ENCODE measurements at places on chromosomes 12 and 14. TPM values are rescaled to one million over a fixed set of nuclear protein-coding genes. Genes with fewer than 3 reads are reported as not detected.

TMEM229B gene
- polyA plus RNA-seq, result 34.4 TPM

PLEKHA5 gene
- 8.6 TPM for polyA plus RNA-seq

PROX2 gene
- polyA plus RNA-seq, result not detected

NFATC4 gene
- polyA plus RNA-seq, result not detected

VWF gene
- not detected for polyA plus RNA-seq

DNA sequence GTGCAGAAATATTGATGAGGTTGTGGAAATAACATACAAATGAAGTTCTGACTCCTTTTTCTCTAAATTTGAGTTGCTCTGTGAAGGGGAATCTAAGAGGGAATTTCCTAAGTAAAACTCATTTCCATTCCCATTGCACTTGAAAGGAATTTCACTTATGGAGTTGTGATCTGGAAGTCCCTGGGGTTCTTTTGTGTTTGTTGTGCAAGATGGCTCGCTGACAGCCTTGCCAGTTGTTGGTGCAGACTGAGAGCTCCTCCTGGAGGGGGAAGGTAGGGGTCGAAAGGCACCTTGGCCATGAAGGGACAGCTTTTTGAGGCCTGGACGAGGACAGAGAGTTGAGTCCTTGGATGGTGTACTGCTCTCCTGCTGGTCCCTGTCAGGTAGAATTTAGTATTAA, 72.0 kb downstream of the C12orf56 start:
- DNase-seq, result no peak

- no peak for DNase-seq
Measured at GRCh38 chr14:101364503-101365328, 196.6 kb upstream of the DIO3 start.

- DNase-seq, result no peak
Measured at GRCh38 chr12:18580706-18581105, 157.1 kb downstream of the PLCZ1 start.

- no peak for DNase-seq
Measured at GRCh38 chr12:78711954-78712353, 152.6 kb upstream of the SYT1 start.

- no peak for DNase-seq
Measured at GRCh38 chr12:53990311-53991076, 5.5 kb downstream of the HOXC10 start.

DNA sequence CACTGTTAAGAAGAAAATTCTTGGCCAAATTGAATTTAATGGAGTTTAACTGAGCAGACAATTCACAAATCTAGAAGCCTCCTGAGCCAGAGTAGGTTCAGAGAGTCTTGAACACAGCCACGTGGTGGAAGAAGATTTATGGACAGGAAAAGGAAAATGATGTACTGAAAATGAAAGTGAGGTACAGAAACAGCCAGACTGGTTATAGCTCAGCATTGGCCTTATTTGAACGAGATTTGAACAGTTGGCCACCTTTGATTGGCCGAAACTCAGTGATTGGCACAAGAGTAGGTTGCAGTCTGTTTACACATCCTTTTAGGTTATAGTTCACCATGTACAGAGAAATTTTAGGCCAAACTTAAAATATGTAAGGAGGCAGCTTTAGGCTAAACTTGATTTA, 9.9 kb downstream of the OAS2 start:
- no peak for DNase-seq

DNA sequence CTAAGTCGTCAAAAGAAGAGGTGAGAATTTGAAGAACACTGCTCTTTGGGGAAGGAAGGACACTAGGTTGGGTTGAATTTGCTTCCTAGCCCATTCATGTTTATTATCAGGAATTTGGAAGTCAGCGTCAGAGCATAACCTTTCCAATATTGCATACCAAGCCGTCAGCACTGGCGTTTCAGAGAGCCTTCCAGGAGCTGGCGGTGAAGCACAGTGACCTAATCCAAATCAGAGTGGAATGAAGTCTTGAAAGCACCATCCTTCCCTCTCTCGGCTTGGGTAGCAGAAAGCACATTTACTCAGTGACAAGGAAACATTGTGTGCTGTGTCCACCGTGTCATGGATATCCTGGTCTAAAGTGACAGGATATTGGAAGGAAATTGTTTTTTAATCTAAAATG, 240.3 kb upstream of the PELI2 start:
- no peak for DNase-seq

DNA sequence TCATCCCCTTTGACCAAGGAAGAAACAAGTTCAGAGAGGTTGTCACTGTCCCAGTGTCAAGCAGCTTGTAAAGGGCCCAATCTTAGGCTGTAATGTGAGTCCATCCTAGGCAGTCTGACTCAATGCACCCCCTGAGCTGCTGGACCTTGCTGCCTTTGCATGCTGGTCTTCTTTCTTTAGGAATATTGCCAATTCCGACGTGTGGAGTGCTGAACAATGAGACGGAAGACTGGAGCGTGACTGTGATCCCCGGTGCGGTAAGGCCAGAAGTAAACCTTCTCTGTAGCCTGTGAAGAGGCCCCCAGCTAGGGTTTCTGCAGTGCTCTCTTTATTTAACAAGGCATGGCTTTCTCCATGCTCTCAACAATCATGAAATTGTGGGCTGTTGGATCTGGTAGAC, 963 bp downstream of the TCTN2 start:
- DNase-seq, result no peak

DNA sequence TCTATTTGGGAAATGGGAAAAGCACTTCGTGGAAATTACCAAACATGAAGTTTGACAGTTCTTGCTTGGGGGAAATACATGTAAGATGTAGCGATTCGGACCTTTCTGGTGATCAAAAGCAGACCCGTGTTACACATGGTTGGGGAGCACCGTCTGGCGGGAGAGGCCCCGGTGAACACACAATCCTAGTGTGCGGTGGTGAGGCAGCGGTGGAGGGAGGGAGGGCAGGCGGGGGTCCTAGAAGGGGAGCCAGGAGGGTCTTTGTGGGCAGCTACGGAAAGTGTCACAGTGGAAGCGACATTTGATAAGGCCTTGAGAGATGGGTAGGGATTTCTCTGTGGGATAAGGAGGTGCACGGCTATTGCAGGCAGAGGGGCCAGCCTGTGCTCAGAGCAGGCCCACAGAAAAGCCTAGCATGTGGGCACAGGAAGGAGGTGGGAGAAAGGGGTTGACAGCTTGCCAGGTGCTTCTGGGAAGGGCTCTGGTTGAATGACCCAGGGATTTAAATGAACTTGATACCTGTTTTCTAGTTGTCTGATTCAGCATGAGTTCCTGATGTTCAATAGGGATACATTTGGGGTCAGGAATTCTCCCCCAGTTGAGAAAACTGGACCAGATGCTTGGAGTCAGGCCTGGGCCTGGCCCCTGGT, 7.2 kb downstream of the MVK start:
- no peak for DNase-seq

GRCh38 chr12:128336204-128337070, 69.5 kb downstream of the TMEM132C start:
- no peak for DNase-seq

DNA sequence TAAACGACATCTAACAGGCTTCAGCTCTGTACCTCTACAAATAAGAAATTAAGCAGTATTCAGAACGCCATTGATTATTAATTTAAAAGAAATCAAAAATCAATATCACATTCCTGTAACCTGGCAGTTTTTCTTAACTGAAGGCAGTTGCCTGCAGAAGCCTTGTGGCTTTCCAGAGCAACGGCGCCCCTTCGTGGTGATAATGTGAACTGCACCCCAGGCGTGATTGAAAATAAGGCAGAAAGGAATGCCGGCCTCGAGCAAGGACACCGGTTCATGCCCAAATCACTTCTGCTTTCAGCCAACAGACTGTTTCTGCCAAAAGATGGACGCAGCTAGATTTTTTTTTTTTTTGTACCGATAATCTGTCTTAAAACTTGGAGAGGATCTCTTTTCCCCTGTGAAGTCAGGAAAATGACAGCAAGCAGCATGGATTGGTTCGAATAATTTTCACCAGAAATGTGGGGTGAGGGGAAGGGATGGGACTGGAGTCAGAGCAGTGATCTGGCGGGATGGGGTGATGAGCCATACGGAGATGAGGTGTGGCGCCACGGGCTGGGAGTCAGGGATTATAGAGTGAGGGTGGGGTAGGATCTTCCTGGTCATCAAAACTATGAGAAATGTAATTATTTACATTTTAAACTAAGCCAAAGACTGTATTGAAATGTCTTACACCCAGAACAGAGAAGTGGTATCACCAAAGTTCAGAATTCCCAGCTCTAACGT, 473.0 kb downstream of the DPF3 start:
- peak; percentile 56 for DNase-seq

Data from CD8-positive, alpha-beta memory T cell (primary cell).